Endothelial cell (in vitro differentiated cells): ENCODE measurements at places on chromosomes 4 and X. TPM values are rescaled to one million over a fixed set of nuclear protein-coding genes. Genes with fewer than 3 reads are reported as not detected.

Gene CT47C1
- not detected for total RNA-seq

Gene XG
- 0.18 TPM for total RNA-seq

Gene WAS
- 2.7 TPM for total RNA-seq

Gene F8
- 4.5 TPM for total RNA-seq

Gene SOX3
- 0.49 TPM for total RNA-seq

Gene CSAG2
- total RNA-seq = not detected

Gene INTU
- total RNA-seq = 6.4 TPM
